ENCODE measurements at places on chromosomes 2 and 18.

- no peak for DNase-seq
Observed at GRCh38 chr18:39788383-39788782, 2166.7 kb upstream of the PIK3C3 start.

GRCh38 chr2:166591226-166591625 is 97.2 kb upstream of the SCN7A start:
- no peak for DNase-seq

- DNase-seq, result no peak
Observed at GRCh38 chr2:82062463-82062862, 1757.9 kb upstream of the LRRTM1 start.

- no peak for DNase-seq
Observed at GRCh38 chr2:84755096-84755495, 125.8 kb downstream of the TRABD2A start.

GRCh38 chr2:96308248-96308647 is 2.9 kb upstream of the SNRNP200 start:
- DNase-seq, result no peak

DNA sequence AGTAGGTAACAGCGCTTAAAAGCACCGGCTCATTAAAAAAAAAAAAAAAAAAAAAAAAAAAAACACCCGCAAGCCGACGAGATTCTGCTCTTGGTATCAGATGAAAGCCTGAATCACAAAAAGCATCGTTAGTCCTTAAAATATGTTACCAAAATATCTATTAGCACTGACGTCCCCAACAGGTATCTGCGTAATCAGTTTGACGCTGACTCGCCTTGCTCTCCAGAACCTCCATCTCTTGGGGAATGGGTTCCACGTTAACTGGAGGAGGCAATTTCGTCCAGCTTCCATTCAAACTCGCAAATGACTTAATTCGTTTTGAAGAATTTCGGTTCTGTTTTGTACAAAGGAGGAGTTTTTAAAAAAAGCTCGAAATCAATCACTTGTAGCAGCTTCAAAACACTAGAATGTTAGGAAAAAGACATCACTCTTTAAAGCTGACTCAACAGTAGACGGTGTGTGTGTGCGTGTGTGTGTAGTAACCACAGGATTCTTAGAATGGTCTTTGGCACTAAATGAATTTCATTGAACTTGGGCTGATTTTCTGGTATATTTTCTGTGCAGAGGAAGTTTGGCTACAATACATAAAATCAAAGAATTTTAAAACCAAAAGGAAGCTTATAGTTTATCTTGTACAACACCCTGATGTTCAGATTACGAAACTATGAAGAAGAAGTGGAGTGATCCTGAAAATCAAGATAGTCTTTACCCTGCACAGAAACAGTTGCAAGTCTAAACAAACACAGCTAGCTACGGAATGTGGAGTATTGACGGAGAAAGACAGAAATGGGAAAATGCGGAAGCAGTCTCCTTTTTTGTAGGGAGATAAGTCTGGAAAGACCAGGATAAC is 1.1 kb upstream of the PGAP1 start:
- DNase-seq, result peak; percentile 79

Measured in HFFc6 (cell line).